Right renal pelvis (tissue), 4 donors: ENCODE measurements at places on chromosomes 4 and X. TPM values are rescaled to one million over a fixed set of nuclear protein-coding genes. Genes with fewer than 3 reads are reported as not detected.

GRCh38 chr4:4226606-4227438, at the start of gene OTOP1:
TSS of gene OTOP1 (minus strand) at chr4:4226929. CDS start at chr4:4226864, 65 bp downstream.
- DNase-seq = no peak

DNA sequence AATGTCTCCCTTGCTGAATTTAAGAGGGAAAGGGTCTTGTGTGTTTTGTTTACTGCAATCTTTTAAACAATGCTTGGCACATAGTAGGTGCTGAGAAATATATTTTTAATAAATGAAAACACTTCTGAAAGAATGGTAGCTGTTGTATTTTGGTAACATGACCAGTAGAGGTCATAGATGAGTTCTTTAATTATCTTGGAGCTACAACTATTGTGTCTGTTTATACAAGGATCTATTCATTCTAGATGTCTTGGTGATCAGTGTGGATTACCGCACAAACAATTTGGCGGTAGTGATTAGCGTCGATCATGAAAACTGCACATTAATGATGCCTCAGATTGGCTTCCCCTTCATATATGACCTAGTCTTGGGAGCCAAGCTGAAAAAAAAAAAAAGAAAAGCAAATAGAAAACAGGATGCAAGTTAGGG, 21.4 kb upstream of the SCRG1 start:
- DNase-seq = no peak

- no peak for DNase-seq
Observed at GRCh38 chr4:19944251-19944650, 307.5 kb upstream of the SLIT2 start.

GRCh38 chr4:144967161-144967560, 130.8 kb downstream of the ANAPC10 start:
- no peak for DNase-seq

BTK gene
- 3.9 TPM for polyA plus RNA-seq

GRCh38 chr4:176123710-176124407, 58.2 kb downstream of the WDR17 start:
- no peak for DNase-seq
